ENCODE measurements at places on chromosomes 12 and 14.
A peak's percentile ranks its signal among the peaks of the same experiment; 100 is the strongest.

- DNase-seq = no peak
These were observed 32.6 kb upstream of the CD9 start for GRCh38 chr12:6167327-6168280.

GRCh38 chr12:67659292-67659691, 10.7 kb downstream of the DYRK2 start:
- no peak for DNase-seq

DNA sequence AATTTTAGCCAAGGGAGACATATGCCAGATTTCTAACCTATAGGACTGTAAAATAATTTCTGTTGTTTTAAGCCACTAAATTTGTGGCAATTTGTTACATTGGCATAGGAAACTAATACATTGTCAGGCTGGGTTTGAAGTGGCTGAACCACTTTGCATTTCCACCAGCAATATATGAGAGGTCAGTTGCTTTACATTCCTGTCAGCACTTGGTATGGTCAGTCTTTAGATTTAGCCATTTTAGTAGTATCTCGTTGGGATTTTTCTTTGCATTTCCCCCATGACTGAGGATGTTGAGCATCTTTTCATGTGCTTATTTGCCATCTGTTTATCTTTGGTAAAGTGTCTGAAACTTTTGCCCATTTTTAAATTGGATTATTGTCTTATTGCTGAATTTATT, 3.9 kb downstream of the PALS1 start:
- DNase-seq = no peak

DNA sequence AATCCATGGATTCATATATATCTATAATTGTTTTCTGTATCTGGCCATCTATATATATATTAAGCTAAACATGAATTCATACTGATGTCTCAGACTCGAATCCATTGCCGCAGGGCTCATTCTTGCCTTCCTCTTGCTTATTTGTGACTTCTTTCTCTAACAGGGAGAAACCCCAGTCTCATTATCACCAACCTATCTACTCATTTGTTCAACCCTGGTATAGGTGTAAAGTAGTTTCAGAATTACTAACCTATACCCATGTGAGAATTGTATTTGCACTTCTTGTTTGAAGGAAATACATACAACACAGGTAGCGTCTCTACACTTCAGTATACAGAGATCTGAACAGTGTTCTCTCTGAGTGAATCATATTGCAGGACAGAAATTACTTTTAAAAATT, 77.7 kb downstream of the PTPN11 start:
- DNase-seq = no peak

DNA sequence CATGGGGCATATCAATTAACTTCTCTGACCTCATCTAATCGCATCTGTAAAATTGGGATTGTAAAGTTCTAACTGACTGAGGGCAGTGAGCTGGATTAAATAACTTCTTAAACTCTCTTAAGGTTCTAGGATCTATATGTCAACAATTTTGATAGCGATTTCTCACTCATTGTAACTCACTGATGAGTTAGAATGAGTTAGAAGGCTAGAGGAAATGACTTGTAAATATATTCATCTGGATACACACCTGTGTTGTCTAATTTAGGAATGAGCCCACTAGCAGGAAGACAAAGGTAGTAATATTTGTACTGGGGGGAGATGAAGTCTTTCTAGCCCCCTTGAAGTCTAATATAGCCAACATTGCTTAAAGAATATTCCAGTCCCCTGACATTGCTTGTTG, 46.3 kb upstream of the CERS5 start:
- DNase-seq = no peak

- DNase-seq = no peak
These were observed 201.4 kb downstream of the C12orf50 start for GRCh38 chr12:87827638-87828264.

GRCh38 chr14:87196436-87196835, 796.5 kb downstream of the GALC start:
- no peak for DNase-seq

DNA sequence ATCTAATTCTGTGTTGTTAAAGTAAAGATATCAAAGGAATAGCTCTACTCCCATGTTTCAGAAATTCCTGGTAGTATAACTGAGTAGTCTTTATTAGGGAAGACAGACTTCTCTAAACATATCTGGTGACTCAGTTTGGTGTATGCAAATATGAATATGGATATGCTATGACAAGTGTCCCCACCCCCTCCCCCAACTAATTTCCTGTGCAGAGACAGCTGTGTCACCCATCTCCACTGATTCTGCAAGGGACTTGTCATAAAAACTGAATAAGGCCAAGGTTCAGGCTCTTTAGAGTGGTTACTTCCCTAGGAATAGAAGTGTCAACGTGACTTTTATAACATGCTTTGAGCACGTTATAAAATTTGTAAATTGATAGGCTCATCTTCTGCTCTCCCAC, 429.1 kb downstream of the DAD1 start:
- no peak for DNase-seq

GRCh38 chr12:13570005-13570694, 373.6 kb downstream of the EMP1 start:
- no peak for DNase-seq

- no peak for DNase-seq
These were observed 164.9 kb downstream of the DYRK2 start for GRCh38 chr12:67813456-67813904.

GRCh38 chr14:76697246-76697905, 63.9 kb upstream of the VASH1 start:
- DNase-seq = no peak

DNA sequence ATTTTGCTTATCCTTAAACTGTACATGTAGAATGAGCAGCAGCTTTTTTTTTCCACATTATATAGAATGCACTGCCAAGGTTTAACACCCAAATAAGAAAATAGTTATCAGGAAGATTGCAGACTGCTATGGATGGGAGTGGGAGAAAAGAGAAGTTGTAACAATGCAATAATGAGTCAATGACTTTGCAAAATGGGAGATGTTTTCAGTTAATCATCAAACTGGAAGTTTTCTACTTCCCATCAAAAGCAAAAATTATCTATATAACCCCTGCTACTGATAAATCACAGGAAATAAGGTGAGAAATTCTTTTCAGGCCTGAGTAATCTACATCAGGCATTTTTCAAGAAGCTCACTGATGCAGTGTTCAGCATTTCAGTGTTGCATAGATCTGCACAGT, 309.1 kb downstream of the GXYLT1 start:
- no peak for DNase-seq

- DNase-seq = peak; percentile 49
These were observed 35.9 kb upstream of the FOS start for GRCh38 chr14:75242546-75243273.

DNA sequence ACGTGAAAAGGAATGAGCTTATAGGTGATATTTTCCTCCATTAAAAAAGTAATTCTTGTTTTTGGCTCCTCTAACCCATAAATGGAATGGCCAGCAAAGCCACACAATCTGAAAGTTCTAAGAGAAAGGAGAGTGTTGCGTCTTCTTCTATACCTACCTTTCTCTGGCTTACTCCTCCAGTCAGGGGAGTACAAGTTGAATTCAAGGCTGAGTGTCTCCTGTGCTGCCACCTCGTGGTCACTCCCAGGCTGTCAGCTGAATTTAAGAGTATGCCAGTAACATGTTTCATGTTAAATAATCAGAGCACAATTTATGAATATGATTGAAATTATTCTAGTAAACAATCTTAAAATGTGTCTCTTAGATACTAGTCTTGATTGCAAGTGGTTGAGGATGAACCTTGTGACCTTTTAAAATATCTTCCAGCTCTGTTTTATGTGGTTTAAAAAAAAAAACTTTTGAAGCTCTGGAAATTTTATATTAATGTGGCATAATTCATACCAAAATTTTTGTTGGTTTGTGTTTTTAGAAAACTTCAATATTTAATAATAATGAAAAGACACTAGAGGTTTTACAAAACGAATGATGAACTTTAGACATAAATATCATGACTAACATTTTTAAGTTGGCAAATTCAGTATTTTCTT, 31.7 kb downstream of the PTHLH start:
- no peak for DNase-seq

GRCh38 chr12:16072678-16073077, 161.5 kb downstream of the DERA start:
- DNase-seq = no peak

GRCh38 chr14:103803661-103804060, 43.7 kb downstream of the PPP1R13B start:
- DNase-seq = no peak

DNA sequence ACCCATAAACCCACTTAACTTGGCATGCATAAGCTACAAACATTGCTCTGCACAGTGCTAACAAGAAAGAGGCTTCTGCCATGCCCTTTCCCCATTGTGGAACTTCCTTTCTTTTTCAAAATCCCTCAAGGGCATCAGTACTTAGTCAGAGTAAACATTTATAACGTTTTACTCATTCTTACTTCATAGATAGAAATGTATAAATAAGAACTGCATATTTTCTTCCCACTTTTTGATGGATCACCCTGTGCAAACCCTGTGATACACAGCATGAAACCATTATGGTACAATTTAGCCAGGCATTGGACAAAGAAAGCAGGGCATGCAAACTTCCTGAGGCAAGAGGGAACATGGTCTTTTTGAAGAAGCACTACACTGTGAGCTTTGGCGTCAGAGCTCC, 113.8 kb upstream of the FOXG1 start:
- no peak for DNase-seq

DNA sequence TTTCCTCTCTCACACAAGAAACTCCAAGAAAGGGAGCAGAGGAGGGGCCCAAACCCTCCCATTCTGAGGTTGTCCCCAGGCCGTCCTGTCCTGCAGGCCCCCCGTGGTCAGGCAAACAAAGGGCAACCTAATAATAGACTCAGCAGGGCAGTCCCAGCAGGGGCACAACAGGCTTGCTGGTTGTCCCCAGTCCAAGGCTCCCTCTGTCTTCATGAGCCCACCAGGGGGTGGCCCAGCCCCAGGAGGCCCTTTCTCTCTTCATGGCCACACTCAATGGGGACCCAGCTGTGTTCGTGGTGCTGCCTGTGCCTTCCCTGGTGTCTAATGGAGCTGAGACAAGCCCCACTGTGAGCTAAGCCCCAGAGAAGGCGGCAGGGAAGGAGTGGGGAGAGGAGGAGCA, 359.9 kb downstream of the ADGRD1 start:
- no peak for DNase-seq

GRCh38 chr12:103908877-103909276, 21.3 kb upstream of the HSP90B1 start:
- no peak for DNase-seq

DNA sequence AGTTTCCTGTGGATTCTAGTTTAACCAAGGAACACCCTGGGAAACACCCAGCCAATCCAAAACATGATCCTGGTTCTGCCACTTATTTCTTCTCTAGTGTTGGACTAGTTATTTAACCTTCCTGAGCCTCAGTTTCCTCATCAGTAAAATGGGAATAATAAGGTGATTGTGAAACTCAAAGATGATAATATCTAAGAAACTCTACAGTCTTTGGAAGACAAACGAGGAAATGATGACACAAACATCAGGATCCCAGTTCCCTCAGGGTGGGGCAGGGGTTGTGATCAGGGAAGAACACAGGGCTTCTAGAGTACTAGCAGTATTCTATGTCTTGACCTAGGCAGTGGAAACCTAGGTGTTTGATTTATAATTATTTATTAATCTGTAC, 18.1 kb upstream of the TMEM106C start:
- no peak for DNase-seq

DNA sequence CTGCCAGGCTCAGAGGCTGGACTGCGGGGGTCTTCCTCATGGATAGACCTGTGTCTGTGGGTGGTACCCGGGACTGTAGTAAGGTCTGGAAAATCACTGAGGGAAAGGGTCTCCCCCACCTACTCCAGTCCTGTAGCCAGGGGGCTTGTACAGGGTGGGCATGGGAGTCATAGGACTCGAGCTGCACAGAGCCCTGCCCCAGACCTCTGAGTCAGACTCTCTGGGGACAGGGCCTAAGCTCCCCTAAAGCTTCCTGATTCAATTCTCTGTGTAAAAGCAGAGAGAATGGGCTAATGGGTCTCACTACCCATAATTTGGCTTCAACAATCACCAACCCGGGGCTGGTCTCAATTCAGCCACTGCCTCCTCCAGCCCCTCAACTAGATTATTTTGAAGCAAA, 27.0 kb downstream of the LRTM2 start:
- no peak for DNase-seq

- no peak for DNase-seq
These were observed 1031.8 kb downstream of the GALC start for GRCh38 chr14:86961106-86961716.
